ENCODE measurements at places on chromosomes 11 and 22.
A peak's percentile ranks its signal among the peaks of the same experiment; 100 is the strongest.

DNA sequence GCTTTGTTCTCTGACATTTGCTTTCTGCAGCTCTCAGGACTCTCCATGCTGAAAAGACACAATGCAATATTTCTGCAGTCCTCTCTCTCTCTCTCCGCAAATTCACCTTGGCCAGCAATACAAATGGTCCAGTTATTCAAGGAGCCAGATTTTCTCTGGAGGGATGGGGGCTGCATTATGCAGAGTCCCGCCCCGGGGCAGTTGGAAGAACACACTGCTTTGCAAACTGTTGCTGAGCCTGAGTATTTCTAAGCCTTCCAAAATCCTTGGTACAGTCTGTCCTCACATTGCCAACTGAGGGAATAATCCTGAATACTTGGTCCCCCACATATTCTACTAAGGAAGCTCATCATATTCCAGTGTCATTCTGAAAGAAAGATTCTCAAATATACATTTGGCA, 94.3 kb upstream of the ZC3H12C start:
- DNase-seq, result no peak

GRCh38 chr22:33864723-33865130, 55.5 kb downstream of the LARGE1 start:
- no peak for DNase-seq

DNA sequence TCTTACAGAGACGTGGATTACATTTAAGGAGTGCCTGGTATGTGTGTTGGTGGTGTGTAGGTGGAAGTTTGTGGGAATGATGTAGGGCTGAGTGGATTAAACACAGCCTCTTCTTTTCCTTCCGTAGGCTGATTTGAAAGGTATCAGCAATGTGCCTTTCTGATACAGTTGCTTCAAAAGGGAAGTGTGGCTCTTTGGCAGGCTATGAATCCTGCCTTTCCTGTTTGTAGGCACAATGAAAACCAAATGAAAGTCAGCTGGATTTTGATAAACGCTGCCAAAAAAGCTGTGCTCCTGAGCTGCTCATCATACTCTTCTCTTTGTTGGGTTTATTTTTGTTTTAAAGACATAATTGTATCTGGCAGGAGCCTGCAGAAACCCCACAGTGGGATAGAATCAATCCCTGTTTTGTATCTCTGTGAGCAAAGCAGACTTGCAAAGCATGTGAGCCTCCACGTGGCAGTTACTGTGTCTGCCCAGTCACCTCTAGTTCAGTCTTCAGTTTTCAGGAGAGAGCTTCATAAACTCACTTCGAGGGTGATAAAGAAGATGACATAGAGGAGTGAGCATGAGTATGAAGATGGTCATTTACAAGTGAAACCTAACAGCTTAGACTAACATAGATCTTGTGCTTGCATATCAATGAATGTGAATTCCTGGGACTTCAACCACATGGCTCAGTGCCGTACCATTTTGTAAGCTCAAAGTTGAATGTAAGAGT, 655.7 kb upstream of the KIRREL3 start:
- no peak for DNase-seq

- no peak for DNase-seq
Measured at GRCh38 chr11:36121054-36121453, 168.2 kb downstream of the COMMD9 start.

GRCh38 chr22:46349681-46350080, 14.2 kb downstream of the TRMU start:
- no peak for DNase-seq

DNA sequence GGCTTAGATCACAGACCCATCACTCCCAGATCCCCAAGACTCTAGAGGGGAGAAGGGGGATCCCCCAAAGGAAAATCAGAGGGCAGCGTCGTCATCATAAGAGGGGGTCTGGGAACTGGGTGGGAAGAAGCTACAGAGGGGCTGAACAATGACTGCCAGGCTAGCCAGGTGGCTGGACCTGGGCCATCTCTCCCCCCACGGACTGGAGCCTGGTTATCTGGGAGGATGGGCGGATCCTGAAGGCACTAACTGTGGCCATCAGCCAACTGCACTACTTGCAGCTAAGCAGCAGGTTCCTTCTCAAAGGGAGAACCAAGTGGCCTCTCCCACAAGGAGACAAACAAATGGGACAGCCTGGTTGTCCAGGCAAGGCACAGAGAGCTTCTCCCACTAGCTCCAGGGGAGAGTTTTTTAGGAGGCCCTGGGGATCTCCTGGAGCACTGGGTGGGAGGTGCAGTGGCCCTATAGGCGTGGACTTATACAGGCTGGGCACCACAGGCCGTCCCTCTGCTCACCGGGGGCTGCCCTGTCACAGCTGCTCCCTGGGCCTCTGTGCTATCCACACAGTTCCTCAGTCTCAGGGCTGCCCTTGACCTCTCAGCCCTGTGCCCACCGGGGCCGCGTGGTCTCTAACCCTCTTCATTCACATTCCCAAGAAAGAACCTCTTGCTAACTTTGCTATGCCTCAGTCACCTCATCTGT, 15.4 kb downstream of the P2RY6 start:
- DNase-seq, result no peak

GRCh38 chr11:46127150-46127638, 5.9 kb upstream of the PHF21A start:
- peak; percentile 25 for DNase-seq

DNA sequence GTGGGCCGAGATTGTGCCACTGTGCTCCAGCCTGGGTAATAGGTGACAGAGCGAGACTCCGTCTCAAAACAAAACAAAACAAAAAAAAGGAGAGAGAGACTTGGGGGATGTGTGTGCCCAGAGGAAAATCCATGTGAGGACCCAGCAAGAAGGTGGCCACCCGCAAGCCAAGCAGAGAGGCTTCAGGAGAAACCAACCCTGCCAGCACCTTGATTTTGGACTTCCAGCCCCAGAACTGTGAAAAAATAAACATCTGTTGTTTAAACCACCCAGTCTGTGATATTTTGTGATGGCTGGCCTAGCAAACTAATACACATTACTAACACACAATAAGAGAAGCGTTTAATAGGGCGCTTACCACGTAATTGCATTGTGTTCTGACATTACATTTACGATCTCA, 21.2 kb downstream of the TXN2 start:
- DNase-seq, result no peak

DNA sequence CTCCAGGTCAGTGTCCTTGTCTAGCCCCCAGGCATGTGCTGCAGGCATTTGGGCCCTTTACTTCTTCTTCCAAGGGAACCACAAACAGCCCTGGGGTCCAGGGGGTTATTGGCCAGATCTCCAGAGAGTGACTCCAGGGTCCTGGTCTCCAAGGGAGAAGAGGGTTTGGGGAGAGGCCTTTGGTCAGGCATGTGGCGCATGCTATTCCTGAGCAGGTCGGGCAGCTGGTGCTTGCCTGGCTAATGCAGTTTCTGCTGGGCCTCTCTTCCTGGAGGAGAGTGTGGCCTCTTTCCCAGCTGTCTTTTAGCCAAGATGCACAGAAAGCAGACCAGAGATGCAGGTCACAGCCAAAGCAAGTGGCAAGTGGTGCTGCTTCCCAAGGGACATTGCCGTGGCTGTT, 3.8 kb upstream of the RFPL2 start:
- no peak for DNase-seq

DNA sequence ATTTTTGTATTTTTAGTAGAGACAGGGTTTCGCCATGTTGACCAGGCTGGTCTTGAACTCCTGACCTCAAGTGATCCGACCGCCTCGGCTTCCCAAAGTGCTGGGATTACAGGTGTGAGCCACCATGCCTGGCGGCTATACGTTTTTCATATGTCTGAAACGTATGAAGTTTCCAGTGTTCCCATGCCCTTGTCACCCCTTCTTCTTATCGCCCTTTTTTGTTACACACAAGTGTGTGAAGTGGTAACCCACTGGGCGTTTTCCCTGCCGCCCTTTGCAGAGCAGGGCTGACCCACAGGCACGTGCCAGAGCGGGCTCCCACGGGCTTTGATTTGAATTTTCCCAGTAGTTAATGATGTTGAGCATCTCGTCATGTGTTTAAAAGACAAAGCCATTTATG, 17.0 kb downstream of the PIM3 start:
- no peak for DNase-seq

GRCh38 chr11:101448881-101449442, 134.8 kb downstream of the TRPC6 start:
- no peak for DNase-seq

- DNase-seq, result no peak
Measured at GRCh38 chr11:617199-617911, 1.6 kb upstream of the IRF7 start.

- peak; percentile 24 for DNase-seq
Measured at GRCh38 chr11:72224564-72225410, at the start of gene INPPL1. TSS of gene INPPL1 (plus strand) at chr11:72224767. CDS start at chr11:72224985, 218 bp downstream.

GRCh38 chr11:47105541-47105940, 71.1 kb downstream of the ARFGAP2 start:
- no peak for DNase-seq

GRCh38 chr11:45409587-45409986, 123.4 kb upstream of the SYT13 start:
- DNase-seq, result no peak

- no peak for DNase-seq
Measured at GRCh38 chr11:62556108-62556874, 9.7 kb upstream of the AHNAK start.

GRCh38 chr11:70574725-70575347, 176.5 kb downstream of the CTTN start:
- no peak for DNase-seq

GRCh38 chr11:23727387-23727786, 769.5 kb upstream of the LUZP2 start:
- no peak for DNase-seq

GRCh38 chr11:110450246-110450645, 20.5 kb downstream of the FDX1 start:
- no peak for DNase-seq

GRCh38 chr11:125258291-125259032, 93.9 kb downstream of the PKNOX2 start:
- DNase-seq, result no peak

GRCh38 chr11:82082976-82083375, 650.7 kb downstream of the FAM181B start:
- no peak for DNase-seq

GRCh38 chr22:41672780-41673509, 15.7 kb downstream of the SNU13 start:
- DNase-seq, result no peak

DNA sequence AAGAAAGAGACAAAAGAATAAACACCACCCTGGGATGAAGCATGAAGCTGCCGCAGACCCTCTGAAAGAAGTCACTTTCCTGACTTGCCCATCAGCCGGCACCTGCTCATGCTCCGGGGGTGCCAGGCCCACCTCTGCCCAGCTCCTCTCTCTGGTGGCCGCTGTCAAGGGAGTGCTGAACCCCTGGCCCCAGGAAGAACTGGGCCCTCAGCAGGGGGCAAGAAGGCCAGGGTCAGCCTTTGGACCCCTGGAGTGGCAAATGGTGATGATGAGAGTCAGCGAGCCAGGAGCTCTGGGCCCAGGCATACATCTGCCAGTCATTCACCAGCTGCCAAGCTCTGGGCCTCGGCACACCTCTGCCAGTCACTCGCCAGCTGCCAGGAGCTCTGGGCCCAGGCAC, 17.4 kb downstream of the TTLL8 start:
- DNase-seq, result no peak

DNA sequence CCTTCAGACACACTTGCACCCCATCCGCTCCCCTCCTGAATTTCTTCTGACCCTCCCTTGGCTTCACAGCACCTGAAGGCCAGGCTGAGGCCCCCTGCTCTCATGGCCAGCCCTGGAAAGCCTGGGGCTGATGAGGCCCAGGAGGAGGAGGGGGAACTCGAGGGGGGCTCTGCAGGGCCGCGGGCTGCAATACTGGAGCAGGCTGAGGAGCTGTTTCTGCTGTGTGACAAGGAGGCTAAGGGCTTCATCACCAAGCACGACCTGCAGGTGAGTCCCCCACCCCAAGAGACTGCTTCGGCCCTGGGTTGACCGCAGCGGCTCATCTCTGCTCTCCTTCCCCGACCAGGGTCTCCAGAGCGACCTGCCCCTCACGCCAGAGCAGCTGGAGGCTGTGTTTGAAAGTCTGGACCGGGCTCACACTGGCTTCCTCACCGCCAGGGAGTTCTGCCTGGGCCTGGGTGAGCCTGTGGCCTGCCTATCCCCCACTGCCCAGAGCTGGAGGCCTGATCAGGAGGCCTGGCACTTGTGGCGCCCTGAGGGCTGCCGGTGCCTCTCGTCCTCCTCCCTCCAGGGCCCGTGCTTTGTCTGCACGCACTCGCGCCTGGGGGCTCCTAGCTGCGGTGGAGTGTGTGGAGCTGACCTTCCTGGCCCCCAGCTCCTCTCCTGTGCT, 922 bp downstream of the CRACR2B start:
- DNase-seq, result no peak

- no peak for DNase-seq
Measured at GRCh38 chr11:3609416-3610265, 32.2 kb downstream of the ART5 start.

GRCh38 chr11:121312483-121312882, 19.9 kb downstream of the SC5D start:
- no peak for DNase-seq

DNA sequence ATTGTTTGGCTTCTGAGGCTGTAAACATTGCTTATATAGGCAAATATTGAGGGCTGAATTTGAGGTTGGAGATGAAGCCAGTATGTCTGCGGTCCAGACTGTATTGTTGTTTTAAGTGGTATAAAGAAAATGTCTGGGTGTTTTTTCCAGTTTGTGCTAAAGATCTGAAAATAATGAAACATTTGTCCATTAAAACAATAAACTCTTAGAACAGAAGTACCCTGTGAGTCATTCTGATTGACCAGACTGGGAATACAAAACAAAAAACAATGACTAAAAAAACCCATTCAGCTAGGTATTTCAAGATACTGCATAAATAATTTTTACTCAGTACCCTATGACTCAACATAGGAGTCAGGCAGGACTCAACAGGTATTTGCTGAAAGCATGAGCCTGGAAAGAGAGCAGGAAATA, 20.4 kb downstream of the ALKBH8 start:
- DNase-seq, result no peak

DNA sequence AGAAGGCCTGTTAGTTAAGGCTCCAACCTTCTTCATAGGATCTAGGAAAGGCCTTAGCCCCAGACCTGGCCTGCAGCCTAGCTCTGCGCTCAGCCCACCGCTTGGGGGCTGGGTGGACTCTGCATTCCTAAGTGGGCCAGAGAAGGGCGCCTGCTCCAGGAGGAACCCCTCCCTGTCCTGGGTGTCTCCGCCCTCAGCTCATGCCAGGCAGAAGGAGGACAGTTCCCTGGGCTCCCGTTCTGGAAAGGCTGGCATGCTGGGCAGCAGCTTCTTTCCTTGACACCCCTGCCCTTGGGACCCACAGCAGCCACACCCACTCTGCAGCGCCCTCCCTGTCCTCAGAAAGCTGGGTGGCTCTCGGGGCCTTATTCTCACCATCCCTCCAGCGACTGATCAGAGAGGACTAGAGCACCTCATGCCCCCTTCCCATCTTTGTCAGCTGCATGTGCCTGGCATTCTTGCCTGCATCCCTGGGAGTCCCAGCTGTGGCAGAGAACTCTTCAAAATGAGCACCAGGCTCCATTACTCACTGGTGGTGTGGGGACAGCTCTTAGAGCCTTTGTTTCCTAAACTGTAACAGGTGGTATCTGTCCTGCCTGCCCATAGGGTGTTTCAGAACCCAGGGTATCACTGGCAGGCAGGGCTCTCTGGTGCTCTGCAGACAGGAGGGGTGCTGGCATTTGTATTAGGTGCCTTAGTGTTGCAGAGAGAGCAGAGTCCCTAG, 20.3 kb upstream of the MYRF start:
- no peak for DNase-seq

GRCh38 chr11:105609341-105609781, 512 bp upstream of the GRIA4 start:
- peak; percentile 51 for DNase-seq

- no peak for DNase-seq
Measured at GRCh38 chr22:22521631-22522030, 1.6 kb upstream of the ZNF280A start.

Data from NCI-H524 (cell line).